ENCODE measurements at places on chromosomes 11 and 22.

- DNase-seq = no peak
Measured at GRCh38 chr11:83355391-83355790, 69.2 kb upstream of the CCDC90B start.

GRCh38 chr11:59062602-59063529, 23.2 kb upstream of the GLYATL1B start:
- DNase-seq = no peak

DNA sequence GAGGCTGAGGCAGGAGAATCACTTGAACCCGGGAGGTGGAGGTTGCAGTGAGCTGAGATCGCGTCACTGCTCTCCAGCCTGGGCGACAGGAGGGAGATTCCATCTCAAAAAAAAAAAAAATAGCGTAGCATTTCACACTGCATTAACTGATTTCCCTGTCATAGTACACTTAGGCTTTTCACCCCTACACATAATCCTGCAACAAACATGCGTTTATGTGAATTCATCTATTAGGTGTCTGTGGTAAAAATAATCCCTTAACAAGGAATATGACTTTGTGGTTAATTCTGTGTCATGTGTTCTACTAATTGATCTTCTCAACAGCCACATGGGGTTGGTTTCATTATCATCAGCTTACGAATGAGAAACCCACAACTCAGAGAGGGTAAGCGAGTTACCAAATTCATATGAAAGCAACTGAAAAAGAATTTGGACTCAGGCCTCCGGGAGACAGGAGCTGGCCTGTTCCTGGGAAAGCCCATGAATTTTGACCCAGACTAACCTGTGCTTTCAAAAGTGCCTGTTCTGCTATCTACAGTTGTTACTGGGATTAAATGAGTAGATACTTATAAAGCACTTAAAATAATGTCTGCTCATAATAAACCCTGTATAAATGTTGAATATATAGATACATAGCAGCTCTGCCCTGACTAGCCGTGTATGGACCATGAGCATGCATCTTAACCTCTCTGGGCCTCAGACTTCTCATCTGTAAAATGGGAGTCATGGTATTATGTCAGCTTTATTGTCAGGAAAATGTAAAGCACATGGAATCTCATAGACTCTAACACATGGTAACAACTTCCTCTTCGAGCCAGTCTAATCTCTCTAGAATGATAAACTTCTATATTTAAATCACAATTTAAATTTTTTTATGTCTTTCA, 36.6 kb downstream of the KCNJ1 start:
- DNase-seq = no peak

- DNase-seq = no peak
Measured at GRCh38 chr11:95503047-95503446, 272.0 kb upstream of the SESN3 start.

DNA sequence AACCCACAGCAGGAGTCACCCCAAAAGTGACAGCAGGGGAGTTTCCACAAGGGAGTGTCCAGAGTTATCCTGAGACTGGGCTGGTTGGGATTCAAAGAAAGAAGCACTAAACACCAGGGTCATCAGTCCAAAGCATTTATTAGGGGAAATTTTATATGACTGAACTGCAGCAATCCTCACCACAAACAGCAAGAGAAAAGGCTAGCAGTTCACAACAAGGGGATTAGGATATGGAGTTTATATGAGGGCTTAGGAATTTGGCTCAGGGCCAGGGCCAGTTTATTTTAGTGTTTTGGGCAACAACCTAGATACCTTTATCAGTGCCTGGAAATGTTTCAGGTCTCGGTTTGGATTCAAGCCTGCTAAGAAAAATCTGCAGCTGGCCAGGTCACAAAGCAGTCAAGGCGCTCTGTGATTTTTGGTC, 4.6 kb upstream of the TMEM126A start:
- no peak for DNase-seq

- DNase-seq = peak; percentile 29
Measured at GRCh38 chr22:49972163-49973017, 11.8 kb downstream of the PIM3 start.

DNA sequence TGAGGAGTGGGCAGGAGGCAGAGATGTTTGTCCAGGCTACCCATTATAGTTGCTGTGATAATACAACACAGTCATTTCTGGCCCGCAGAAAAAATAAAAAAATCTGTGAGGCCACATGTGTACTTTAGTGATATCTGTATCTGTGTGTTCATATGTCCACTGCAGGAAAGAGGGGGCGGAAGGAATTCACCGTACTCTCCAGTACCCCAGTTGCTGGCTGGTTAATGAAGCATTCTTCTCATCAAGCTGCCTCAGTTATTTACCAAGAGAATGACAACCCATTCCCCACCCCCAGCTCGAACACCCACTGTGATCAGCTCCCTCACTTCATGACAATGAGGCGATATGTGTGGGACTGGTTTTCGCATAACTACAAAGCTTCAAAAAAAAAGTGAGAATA, 309.3 kb downstream of the SOX6 start:
- no peak for DNase-seq

GRCh38 chr11:14713496-14714244, 70.1 kb downstream of the PDE3B start:
- DNase-seq = no peak

DNA sequence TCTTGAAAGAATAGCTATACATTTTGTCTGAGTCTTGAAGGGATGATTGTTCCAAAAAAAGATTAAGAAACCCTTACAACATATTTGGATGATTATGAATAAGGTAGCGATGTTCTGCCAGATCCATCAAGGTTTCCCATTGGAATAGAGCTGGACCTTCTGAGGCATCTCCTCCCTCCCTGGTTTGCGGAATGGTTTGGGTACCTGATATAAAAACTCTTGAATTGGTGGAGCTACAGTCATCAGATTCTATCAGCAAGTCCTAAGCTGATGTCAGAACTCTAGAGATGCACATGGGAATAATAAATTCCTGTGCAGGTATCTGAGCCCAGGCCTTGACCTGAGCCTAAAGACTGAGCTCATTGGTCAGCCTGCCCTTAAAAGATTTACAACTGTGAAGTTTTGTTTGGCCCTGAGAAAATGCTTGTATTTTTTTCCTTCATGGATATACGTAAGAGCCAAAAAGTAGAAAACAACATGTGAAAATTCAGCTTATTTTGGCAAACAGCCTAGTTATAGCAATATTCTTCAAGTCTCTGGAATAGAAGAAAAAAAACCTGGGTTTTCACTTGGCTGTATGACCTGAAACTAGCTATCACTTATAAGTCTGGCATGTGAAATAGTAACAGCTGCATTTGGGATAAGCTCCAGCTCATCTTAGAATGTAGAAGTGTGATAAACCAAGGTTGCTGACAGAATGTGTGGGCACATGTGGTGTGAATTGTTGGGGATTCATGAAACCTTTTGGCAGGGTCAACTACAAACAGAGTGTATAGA, 265.7 kb upstream of the CTSC start:
- DNase-seq = no peak

GRCh38 chr11:3052567-3052966, 4.7 kb downstream of the CARS1 start:
- DNase-seq = no peak

GRCh38 chr22:44398856-44399837, 86.4 kb upstream of the SHISAL1 start:
- DNase-seq = no peak

DNA sequence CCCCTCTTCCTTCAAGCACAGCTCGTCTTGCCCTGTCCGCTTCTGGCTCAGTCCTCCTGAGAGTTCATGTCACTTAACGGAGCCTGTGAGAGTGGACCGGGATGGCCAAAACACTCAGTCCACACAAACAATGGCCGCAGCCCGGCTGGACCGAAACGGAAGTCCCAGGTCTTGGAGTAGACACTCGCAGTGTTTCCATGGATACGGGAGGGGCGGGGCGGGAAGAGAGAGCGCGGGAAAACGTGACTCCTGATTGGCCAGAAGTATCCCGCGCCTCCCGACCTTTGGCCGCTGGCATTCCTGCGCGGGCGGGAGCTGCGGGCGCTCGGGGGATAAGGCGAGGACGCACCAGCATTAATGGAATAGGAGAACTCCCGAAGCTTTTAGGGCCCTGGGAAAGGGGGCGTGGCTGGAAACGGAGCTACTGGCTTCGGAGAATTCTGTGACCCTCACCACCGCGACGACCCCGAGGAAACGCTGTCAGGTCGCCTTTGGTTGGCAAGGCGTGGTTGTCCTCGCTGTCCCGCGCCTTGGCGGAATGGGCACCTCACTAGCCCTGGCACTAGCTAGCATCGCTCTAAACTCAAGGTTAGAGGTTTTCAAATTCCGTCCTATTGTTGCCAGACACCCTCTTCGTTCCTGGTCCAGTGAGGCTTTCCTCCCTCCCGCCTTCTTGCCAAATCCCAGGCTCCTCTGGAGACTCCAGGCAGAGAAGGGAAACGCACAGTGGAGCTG, at the start of the genes NLRP14 and ZNF214:
Gene NLRP14 (plus strand): TSS at position 297 of the 735 bp plus-strand sequence. CDS start 18,108 bp downstream, outside the sequence.
Gene ZNF214 (minus strand): TSS at position 164 of the 735 bp plus-strand sequence. CDS start 17,511 bp downstream, outside the sequence.
- no peak for DNase-seq

GRCh38 chr11:114845766-114846415, 167.6 kb downstream of the NXPE2 start:
- DNase-seq = no peak

DNA sequence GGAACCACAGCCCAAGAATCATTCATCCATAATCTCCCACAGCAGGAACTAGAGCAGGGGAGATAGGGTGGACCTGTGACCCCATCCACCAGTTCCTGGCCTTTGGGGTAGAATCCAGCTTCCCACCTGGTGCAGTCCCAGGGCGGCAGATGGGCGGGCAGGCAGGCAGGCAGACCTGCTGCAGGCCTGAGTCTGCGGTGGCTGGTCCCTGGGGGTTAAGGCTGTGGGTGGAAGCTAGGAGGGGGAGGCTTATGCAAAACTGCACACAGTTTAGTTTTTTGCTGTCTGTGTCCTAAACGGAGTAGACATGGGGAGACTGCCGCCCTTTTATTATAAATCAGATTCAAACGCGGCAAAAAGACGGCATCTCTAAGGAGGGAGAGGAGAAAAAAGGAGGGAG, 4.5 kb upstream of the NEFH start:
- DNase-seq = no peak
